Stimulated activated CD8-positive, alpha-beta memory T cell treated with anti-CD3 and anti-CD28 coated beads, Interleukin-15, amount 100 ng/mL, for 4 hours (primary cell): ENCODE measurements at places on chromosomes 1 and 21.

- DNase-seq, result no peak
Measured at GRCh38 chr1:226602186-226603021, 53.8 kb downstream of the STUM start.

DNA sequence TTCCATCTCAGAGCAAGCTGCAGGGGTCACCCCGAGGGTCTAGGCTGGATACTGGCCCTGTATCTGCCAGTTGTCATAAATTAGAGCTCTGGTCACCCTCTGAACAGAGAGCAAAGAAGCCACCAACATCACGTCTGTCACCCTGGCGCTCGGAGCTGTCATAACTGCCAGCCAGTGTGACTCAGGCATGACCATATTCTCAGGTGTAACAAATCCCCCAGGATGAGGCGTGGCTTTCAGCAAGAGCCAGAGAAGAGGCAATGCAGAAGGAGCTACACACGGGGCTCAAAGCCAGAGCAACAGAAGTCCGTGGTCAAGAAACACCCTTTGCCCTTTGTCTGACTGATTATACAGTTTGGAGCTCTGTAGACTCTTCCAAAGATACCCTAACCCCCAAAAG is 40.0 kb downstream of the PRAMEF20 start:
- DNase-seq, result no peak

GRCh38 chr1:26787706-26788514 is at the start of gene PIGV:
Gene PIGV (plus strand): TSS chr1:26787950. CDS start chr1:26790816, 2,866 bp downstream.
- peak; percentile 82 for DNase-seq

DNA sequence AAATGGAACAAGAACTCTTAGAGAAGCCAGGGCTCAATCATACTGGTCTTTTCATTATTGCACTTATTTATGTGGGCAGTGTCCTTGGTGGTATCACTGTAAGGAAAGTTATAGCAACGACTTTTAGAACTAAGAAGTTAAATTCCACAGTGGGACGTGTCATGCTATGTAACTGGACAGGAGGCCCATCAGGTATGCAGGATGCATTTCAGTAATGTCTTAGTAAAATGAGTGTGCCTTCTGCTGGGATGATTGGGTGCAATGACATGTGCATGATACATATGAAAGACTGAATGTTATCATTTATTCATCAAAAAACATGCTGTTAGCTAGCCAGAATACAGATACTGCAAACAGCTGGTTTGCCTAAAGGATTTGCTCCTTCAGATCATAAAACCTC is 6.9 kb upstream of the ATP1B1 start:
- no peak for DNase-seq

DNA sequence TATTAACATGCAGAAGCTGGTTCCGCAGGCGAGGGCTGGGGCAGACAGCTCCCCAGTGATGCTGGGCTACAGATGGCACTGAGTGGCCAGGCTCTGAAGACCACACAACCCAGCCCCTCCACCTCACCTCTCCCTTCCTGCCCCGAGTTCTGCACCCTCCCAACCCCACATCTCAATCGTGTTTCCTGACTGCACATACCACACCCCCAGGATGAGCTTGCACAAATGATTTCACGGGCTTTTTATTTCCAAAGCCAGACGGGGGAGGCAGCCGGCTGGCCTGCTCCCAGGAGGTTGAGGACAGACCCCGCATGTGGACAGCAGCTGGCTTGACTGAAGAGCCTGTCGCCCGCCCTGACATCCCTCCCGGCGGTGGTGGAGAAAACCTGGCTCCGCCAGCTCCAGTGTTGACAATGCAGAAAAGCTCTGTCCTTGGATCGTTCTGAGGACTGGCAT is 21.4 kb upstream of the ALDH4A1 start:
- DNase-seq, result no peak

- no peak for DNase-seq
Measured at GRCh38 chr1:230458509-230458908, 32.4 kb upstream of the PGBD5 start.

DNA sequence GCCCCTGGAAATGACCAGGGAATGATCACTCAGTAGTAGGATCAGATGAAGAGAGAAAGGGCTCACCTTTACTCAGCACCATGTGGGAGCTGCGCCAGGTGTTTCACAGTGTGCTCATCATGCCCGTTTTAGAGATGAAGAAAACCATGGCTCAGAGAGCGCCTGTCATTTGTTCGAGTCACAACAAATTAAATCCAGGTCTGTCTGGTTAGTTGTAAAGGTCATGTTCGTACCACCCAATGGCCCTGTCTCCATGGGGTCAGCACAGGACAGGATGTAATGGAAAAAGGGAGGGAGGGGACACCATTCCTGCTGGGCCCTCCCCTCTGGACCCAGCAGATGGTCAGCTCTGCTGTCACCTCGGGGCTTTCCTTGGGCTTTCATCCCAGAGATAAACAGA is 15.2 kb downstream of the KIRREL1 start:
- no peak for DNase-seq

DNA sequence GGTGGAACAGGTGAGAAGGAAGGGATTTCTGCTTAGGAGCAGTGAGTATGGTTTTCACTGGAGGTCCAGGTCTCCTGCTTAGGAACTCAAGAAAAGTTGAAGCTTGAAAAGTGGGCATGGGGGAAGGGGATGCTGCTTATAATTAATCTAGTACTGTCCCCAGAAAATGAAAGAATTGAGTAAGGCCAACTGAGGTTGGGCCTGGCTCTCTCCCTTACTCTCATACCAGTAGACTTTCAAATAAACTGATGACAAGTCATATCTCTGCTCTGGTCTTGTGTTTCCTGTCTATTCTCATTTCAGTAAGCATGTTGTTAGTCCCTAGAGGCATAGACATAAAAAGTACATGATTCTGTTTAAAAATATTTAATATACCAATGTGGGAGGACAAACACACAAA is 26.4 kb downstream of the CD48 start:
- no peak for DNase-seq

- no peak for DNase-seq
Measured at GRCh38 chr1:162270016-162270770, 106.5 kb downstream of the SPATA46 start.
